ENCODE measurements at places on chromosomes 4 and X.

DNA sequence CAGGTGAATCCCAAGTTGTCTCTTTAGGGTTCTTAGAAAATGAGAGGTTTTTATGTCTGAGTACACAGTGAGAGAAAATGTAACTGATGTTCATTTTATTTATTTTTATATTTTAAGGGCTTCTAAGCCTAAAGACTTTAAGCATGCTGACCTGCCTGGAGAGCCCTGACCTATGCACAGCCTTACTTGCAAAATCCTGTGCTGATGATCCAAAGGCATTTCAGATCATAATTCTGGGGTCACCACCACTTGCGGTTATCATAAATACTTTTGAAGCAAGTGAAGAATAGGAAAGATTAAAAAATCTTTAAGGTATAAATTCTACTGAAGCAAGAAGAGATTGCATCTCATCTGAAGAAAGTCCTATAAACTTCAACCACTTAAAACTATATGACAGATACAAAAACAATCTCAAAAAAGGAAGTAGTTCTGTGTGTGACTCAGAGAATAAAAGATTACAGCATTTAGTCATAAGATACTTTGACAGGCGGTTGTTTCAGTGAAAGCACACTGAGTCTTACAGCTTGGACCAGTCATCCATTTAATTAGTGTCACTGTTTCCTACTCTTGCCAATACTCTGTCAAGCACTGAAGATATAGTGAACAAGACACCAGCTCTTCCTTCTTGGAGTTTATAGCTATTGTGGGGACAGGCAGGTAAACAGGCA, 245.2 kb upstream of the DIPK2B start:
- no peak for DNase-seq

DNA sequence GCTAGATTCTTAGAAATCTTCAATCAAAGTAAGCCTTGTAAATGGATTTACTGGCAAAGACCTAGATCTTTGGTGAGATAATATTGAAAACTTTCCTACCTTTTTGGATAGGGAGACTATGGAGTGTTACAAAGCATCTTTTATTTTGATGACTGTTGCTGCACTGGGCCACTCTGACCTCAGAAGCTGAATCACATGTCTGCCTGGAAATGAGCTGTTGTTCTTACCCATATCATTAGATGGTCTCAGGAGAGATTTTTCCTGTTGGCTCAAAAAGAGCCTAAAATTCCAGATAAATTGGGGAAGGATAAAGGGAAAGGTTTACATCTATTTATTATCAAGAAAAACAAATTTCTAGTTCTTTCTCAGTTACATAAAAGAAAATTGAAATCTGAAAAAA, 127.5 kb upstream of the BMP3 start:
- DNase-seq: no peak

GRCh38 chr4:98677799-98678198, 19.4 kb upstream of the TSPAN5 start:
- DNase-seq: no peak

DNA sequence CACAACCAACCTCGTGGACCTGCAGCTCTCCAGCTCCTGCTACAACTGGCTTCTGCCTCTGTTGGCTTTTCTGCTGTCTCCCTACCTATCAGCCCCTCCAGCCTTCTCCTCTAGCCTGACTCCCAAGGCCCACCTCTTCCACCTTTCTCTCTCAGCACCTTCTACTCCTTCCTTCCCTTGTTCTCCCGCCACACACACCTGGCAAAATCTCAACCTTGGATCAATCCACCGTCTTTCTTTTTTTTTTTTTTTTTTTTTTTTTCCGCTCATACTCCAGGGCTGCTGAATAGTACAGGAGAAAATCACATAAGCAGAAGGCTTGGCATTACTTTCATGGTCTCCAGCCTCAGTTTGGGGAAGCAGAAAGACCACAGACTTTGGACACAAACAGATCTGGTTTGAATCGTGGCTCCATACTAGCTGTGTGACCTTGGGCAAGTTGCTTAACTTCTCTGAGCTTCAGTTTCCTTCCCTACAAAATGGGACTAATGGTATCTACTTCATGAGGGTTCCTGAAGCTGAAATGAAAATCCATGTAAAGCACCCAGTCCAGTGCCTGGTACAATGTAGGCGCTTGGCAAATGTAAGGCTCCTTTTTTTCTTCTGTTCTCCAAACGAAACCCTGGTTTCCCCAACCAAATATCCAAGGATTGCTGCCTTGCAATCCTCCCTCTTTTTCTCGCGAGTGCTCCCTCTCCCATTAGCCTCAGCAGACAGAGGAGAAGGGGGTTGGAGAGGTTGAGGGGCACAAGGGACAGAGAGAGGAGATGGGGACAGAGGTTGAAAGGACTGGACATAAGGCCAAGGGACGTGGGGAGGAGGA, 1.7 kb downstream of the FGD1 start:
- DNase-seq: no peak

DNA sequence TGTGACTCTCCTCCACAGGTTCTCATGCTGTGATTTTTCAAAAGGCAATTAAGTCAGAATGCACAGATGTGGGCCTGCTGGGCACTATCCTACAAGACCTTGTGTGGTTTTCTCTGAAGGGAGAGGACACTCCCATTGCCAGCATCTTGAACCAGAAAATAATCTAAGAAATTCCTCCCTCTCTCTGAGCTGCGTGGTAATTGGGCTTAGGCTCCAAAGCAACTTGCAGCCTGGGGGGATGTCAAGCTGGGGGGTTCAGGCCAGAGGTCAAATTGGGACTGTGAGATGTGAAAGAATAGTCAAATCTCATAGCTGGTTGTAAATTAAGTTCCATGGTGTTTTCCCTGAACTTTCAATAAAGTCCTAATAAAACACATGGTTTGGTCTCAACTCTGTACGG, 350.6 kb upstream of the SLC7A11 start:
- no peak for DNase-seq

DNA sequence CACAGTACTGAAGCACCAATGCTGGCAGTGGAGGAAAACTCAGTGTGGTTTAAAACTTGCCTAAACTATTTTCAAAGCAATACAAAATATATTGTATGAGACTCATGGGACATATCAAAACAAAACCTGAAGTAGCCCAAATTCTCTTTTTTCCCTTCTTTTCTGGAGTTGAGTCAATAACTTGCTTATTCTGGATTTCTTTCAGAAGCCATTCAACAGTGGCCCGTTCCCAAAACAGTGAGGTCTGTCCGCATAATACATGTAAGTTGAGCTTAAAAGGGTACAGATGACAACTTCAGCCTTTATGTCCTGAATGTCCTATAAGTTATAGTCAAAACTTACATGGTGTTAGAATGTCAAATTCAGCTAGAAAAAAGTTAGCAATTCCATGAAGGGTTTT, 100.8 kb downstream of the SHISA3 start:
- DNase-seq: no peak

DNA sequence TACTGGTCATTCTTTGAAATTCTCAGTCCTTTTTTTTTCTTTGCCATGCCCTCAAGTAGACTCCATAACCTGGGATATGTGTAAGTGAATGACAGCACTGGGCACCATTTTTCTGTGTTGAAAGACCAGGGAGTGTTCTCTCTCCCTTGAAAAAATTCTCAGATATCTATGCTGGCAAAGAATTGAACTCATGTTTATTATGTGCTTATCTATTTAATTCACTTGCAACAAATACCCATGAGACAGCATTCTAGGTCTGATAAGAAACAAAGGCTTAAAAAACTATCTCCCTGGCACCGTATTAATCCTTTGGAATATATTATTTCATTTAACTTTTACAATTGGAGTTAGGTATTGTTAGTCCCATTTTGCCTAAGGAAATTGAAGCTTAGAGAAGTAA, 36.7 kb downstream of the LARP7 start:
- no peak for DNase-seq

GRCh38 chr4:108365551-108365950, 196.8 kb upstream of the LEF1 start:
- no peak for DNase-seq

DNA sequence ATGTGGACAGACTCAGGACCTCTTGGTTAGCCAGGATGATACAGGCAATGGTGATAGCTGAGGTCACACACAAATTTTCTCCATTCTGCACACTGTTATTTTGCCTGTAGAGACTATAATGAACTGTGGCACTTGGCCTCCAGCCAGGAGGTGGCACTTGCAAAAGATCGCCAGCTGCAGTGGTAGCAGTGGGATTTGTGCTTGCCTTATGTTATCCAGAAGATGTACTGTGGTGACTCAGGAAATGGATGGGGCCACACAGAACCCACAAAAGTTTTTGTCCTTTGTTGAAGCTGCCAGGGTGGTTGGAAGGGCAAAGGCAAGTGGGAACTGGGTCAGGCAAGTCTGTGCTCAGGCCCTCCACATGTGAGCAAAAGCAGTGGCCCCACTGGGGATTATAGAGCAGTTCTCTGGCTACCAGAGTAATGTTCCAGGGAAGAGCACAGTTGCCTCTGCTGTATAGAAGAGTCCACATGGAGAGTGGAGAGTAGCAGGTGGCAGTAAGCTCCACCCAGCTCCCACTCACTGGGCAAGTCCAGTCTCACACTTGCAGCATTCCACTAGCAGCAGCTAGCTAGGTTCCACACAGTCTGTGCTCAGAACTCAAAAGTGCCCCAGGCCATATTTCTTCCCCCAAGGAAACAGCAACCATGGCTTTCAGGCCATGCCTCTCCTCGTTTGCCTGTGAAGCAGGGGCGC, 5.9 kb upstream of the C4orf17 start:
- DNase-seq: no peak

DNA sequence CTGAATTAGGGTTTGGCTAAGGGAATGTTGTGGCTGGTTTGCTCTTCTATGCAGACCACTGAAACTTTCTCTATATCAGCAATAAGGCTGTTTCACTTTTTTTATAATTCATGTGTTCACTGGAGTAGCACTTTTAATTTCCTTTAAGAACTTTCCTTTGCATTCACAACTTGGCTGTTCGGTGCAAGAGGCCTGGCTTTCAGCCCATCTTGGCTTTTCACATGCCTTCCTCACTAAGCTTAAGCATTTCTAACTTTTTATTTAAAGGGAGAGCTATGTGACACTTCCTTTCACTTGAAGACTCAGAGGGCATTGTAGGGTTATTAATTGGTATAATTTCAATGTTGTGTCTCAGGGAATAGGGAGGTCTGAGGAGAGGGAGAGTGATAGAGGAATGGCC, 142.3 kb downstream of the SHROOM4 start:
- no peak for DNase-seq

DNA sequence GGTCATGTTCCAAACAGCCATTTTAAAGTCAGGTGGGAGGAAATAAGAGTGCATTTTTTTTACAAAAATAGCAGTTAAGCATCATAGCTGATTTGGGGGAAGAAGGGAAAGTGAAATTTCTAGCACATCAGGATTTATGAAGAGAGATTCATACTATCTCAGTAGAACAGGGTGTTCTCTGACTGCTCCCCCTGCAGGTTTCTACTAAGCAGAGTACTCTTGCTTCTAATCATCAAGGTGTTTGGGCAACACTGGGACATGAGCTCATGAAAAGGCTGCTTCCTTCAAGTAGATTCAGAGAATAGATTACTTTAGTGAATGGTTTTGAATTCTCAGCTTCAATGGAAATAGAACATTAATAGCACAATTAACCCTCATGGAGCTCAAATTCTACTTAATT, 591.4 kb upstream of the PCDH10 start:
- no peak for DNase-seq

GRCh38 chrX:22968494-22968893, 31.3 kb upstream of the DDX53 start:
- no peak for DNase-seq

GRCh38 chrX:119685225-119686066, 7.5 kb downstream of the SEPTIN6 start:
- peak; percentile 31 for DNase-seq

- no peak for DNase-seq
Measured at GRCh38 chr4:122086338-122087065, 65.6 kb upstream of the BLTP1 start.

DNA sequence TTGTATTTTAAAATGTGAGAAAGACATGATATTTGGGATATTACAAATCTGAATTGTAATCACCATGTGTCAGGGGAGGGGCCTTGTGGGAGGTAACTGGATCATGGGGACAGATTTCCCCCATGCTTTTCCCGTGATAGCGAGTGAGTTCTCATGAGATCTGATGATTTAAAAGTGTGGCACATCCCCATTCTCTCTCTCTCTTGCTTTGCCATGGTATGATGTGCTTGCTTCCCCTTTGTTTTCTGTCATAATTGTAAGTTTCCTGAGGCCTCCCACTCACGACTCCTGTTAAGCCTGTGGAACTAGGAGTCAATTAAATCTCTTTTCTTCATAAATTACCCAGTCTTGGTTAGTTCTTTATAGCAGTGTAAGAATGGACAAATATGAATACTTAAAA, 39.0 kb downstream of the CCDC158 start:
- DNase-seq: no peak

Data from effector memory CD4-positive, alpha-beta T cell (primary cell).